ENCODE measurements at places on chromosomes 1 and 21.
A peak's percentile ranks its signal among the peaks of the same experiment; 100 is the strongest.

DNA sequence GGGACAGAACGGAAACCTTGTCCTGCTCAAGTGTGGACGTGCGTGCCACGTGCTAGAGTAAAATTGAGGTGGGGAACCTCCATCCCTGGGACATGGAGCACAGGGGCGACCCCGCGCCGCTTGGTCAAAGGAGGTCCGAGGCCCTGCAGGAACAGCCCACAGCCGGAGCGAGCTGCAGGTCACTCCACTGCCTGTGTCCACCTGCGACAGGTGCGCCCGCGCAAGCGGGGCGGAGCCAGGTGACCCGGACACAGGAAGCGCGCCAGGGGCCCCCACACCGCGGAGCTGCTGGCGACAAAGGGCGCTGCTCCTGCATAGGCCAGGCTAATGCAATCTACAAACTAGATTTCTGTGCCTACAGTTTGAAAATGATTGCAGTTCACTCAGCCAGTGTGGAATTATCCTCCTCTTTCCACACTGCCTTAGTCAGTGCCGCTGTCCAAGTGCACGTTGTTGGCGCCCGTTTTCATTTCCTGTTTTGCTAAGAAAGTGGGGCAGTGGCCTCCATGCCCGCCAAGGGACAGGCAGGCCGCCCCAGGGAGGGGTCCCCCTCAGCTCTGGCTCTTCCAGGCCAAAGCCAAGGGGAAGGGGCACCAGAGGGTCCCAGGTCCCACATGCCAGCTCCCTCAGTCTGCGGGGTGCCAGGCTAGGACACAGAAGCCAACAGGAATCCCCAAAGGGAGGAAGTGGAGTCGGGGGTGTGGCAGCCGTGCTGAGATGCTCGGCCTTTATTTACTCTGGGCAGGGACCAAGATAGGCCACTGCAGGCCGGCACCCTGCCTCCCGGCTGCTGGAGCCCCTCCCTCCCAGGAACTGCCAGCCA lies 4.3 kb upstream of the NADK start:
- peak; percentile 79 for DNase-seq

DNA sequence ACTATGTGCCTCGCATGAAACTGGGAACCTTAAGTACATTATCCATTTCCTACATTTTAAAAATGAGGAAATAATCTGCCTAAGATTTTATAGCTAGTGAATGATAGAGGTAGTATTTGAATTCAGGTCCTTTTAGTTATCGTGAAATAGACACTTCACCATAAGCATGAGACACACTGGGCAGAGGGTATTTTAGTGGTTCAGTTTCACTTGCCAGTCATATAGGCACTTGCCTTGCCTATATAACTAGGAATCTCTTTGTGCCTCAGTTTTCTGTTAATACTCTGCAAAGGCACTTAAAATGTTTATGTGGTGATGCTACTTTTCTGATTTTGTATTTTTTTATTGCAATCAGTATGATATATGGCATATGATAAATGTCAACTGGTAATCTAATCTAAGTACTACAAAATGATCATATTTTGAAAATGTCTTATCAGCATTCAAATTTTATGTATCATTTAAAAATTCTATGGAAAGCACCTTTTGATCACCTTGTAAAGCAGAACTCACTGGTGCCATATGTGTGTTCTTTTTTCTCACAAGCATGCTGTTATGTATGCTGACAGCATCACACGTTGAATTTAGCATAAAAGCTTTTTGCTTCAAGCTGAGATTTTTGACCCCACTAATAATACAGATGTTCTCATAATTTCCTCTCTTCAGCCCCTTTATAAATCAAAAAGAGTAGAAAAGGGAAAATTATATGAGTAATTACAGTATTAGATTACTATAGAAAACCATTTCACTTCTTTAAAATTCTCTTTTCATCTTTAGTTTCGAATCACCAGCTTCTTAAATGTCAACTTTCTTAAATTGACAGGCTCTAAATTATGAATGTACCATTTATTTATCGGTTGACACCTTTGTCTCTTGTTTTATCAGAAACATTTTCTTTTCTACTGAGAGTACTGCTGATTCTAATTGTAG lies 52.6 kb downstream of the RPS6KC1 start:
- DNase-seq = no peak

GRCh38 chr1:58687516-58687915 lies 12.3 kb downstream of the MYSM1 start:
- no peak for DNase-seq

GRCh38 chr1:53414632-53415031 lies 44.6 kb upstream of the DMRTB1 start:
- no peak for DNase-seq

- DNase-seq = peak; percentile 76
Observed at GRCh38 chr1:179867493-179868330, 9.9 kb downstream of the TOR1AIP2 start.

DNA sequence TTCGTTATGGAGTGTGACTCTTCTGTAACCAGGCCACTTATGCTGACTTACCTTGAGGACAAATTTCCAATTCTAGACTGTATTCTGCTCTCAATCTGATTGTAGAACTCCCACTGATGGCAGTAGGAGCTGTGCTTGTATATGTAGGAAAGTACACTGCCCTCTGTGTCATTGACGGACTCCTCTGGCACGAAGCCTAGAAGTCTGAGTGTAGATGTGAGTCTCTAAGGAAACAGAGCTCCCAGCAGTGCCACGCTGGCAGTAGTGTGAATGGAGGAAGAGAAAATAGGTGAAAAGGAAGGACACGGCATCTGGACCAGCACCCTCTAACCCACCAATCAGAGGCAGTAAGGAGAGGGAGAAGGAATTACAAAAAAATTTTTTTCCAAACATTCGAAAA lies 130.4 kb upstream of the ADGRL2 start:
- no peak for DNase-seq

- DNase-seq = no peak
Observed at GRCh38 chr1:17134724-17135123, 15.5 kb upstream of the PADI2 start.

DNA sequence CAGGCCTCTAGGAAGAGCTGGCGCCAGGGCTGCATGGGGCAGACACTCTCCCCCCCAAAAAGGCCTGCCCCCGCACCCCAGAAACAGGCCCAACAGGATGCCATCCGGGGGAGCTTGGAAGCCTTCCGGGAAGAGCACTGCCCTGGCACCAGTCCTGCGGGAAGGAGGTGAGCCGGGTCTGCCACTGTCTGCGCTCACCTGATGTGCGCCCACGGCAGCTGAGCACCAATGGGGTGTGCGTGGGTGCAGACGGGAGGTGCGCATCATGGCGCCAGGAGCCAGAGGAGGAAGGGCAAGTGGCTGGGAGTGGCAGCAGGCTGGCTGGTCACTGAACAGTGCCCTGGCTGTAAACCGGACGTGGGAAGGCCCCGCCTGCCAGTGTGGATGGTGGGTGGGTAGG lies 73.6 kb downstream of the CASZ1 start:
- DNase-seq = no peak

DNA sequence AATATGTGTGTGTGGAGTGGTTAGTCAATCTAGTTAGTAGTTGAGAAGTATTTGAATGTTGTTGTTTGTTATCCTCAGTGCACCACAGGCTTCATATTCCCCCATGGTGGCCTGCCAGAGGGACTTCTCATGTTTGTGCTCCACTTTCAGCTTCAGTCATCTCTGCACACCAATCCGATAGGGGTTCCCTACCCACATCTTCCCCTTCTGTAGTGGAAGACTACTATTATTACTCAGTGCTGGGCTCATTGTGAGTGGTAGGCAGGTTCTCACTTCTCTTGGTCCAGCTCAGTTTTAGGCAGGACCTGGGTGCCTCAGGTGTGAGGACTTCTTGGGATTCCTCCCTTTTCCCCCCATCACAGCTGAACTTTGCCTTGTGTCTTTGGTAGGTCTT lies 14.2 kb downstream of the MT1HL1 start:
- no peak for DNase-seq

GRCh38 chr1:60746278-60746791 lies 336.0 kb upstream of the NFIA start:
- no peak for DNase-seq

DNA sequence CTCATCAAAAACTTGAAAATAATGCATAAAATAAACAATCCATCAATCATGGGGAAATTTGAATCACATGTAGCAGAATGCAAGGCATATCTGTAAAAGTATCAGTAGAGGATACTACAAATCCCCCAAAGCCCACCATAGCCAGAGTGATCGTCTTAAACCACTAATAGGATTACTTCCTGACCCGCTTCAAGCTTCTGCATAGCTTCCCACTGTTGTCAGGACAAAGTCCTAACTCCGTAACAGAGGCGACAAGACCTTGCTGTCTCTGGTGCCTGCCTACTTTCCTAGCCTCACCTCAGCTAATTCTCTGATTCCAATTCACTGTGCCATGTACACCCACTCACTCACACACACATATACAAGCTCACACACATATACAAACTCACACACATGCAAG lies 161.2 kb upstream of the NFIA start:
- no peak for DNase-seq

DNA sequence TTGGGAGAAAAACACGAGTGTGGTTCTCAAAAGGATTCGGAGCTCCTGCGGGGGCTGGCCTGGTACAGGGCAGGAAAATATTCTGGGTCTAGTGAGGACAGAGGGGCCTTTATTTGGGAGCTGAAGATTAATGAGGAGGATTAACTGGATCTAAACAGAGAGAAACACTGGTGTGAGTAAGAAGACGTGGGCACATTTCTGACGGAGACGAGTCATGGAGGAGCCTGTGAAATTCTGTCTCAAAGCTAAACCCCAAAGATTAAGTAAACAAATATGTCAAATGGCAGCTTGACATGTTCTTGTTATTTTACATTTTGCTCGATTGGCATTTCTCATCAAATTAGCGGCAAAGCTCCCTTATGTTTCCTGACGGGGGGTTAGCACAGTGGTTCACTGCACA lies 12.8 kb downstream of the PROK1 start:
- peak; percentile 37 for DNase-seq
